ENCODE measurements at places on chromosomes 7 and 10. TPM values are rescaled to one million over a fixed set of nuclear protein-coding genes. Genes with fewer than 3 reads are reported as not detected.
A peak's percentile ranks its signal among the peaks of the same experiment; 100 is the strongest.

VWDE gene
- 0.18 TPM for total RNA-seq

ZNF394 gene
- 24.7 TPM for total RNA-seq

PRPF18 gene
- 10.0 TPM for total RNA-seq

TEX36 gene
- total RNA-seq = not detected

MYH16 gene
- 0.18 TPM for total RNA-seq

RBAK gene
- 8.1 TPM for total RNA-seq

AEBP1 gene
- 1.1 TPM for total RNA-seq

AKR1C2 gene
- total RNA-seq = 0.36 TPM

DNA sequence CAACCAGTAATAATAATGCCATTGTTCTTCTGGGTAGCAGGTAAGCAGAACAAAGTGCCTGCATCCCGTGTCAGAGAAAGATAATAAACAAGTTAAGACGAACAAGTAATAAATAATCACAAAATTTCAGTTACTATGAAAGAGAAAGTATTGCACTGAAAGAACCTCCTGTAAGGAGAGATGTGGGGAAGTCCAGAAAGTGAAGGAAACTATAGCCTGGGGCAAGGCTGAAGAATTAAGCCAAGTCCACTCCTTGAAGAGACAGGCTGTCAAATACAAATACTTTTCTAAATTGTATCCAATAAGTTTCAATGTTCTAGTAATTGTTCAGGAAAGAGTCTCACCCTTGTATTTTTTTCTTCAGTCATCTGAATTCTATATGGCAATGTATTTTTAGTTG is 611.4 kb downstream of the MAGI2 start:
- H3K36me3 ChIP-seq = no peaks in the 10 kb centered on the region
- H3K27me3 ChIP-seq = no peaks in the 10 kb centered on the region
- H3K4me3 ChIP-seq = no peak overlapping the region

DNA sequence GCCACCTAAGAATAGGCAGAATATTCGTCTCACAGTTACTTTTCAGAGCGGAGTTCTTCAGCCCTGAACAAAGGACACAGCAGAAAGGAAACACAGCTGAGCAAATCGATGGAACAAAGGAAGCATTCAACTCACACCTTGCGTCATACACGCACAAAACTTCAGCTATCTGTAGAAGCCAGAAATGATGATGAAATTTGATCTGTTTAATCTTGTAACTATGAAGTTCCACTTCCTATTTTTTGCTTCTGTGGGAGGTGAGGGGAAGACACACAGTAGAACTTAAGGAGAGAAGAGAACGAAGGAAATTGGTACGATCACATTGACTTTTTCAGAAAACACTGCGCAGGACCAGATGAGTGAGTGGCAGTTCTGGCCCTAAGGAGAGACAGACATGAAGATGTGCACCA is 26.2 kb downstream of the FAM171A1 start:
- H3K4me3 ChIP-seq = no peak overlapping the region
- DNase-seq = peak; percentile 85
- H3K27me3 ChIP-seq = peaks cover 5% of the 10 kb centered on the region

DNA sequence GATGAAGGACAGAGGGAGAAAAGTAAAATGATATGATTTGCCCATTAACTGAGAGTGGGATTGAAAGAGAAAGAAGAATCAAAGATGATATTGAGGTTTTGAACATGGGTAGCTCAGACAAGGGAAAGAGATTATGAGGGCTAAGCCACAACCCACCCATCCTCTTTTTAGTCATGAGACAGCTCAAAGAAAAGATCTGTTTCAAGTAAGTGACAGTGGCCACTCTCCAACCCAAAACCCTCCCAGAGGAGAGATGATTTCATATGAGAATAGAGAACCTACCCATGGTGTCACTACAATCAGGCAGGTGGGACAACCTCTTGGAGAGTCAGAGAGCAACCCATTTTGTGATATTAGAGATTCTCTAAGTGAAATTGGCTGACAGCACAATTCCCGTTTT is 32.2 kb downstream of the PLXNA4 start:
- no peak for DNase-seq
- no peaks in the 10 kb centered on the region for H3K4me1 ChIP-seq
- H3K27me3 ChIP-seq = no peaks in the 10 kb centered on the region
- no peak overlapping the region for H3K27ac ChIP-seq
- H3K4me3 ChIP-seq = no peak overlapping the region
- H3K36me3 ChIP-seq = no peaks in the 10 kb centered on the region

- H3K27me3 ChIP-seq = no peaks in the 10 kb centered on the region
- no peaks in the 10 kb centered on the region for H3K36me3 ChIP-seq
- no peak for DNase-seq
- no peak overlapping the region for H3K27ac ChIP-seq
- no peak overlapping the region for H3K4me3 ChIP-seq
- no peaks in the 10 kb centered on the region for H3K4me1 ChIP-seq
Observed at GRCh38 chr7:22480523-22481075, 19.4 kb downstream of the STEAP1B start.

DNA sequence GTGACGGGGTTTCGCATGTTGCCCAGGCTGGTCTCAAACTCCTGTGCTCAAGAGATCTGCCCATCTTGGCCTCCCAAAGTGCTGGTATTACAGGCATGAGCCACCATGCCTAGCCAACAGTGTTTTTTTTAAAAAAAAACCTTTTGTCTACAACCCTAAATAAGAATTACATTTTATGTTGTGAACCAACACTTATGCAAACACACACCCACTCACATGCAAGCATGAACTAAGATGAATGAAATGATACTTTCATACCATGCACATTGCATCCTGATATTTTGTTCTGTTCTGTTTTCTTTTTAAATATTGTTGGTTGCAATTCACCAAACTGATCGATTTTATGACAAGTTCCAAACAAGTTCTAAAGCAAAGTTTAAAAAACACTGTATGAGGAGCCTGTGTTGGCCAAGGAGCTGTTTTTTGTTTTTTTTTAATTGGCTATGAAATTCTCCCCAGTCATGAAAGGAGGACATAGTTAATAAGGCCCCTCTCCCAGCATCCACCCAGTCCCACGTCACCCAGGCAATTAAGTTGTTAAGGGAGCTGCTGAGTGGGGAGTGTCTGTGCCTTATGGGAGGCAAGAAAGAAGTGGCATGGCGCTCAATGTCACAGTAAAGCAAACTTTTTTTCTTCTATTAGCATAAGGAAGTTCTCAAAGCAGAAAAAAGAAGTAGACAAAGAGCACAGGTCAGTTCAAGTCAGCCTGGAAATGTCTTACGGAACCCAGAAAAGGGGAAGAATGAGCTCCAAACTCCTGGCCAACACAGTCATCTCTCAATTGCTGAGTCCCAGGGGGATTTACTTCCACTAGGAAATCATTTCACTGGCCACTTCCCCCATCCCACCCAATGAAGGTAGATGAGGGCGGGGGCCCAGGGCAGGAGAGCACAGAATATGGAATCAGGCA is 50.1 kb downstream of the NOD1 start:
- no peaks in the 10 kb centered on the region for H3K27me3 ChIP-seq
- H3K4me1 ChIP-seq = peaks cover 6% of the 10 kb centered on the region
- DNase-seq = no peak
- H3K4me3 ChIP-seq = no peak overlapping the region
- peaks cover 4% of the 10 kb centered on the region for H3K36me3 ChIP-seq
- H3K27ac ChIP-seq = no peak overlapping the region

GRCh38 chr10:24952143-24952706 is at the start of gene PRTFDC1:
Gene PRTFDC1 (minus strand): TSS chr10:24952606. CDS start chr10:24952575, 31 bp downstream.
- H3K36me3 ChIP-seq = no peaks in the 10 kb centered on the region
- H3K27ac ChIP-seq = peak within 1 kb of the TSS; percentile 84
- H3K27me3 ChIP-seq = no peaks in the 10 kb centered on the region
- DNase-seq = no peak
- peaks cover 27% of the 10 kb centered on the region for H3K4me1 ChIP-seq
- H3K4me3 ChIP-seq = peak within 1 kb of the TSS; percentile 41

GRCh38 chr10:13767676-13768178 is 181.0 kb downstream of the PRPF18 start:
- peaks cover 6% of the 10 kb centered on the region for H3K4me1 ChIP-seq
- H3K27me3 ChIP-seq = no peaks in the 10 kb centered on the region
- H3K36me3 ChIP-seq = no peaks in the 10 kb centered on the region
- DNase-seq = no peak
- no peak overlapping the region for H3K27ac ChIP-seq
- no peak overlapping the region for H3K4me3 ChIP-seq

- no peak overlapping the region for H3K27ac ChIP-seq
- H3K27me3 ChIP-seq = no peaks in the 10 kb centered on the region
- no peak for DNase-seq
- H3K36me3 ChIP-seq = 0 out of 2 replicates have a peak, but pooled peaks cover 2% of the 10 kb centered on the region
Observed at GRCh38 chr10:29701306-29701705, 66.5 kb upstream of the SVIL start.

- no peaks in the 10 kb centered on the region for H3K27me3 ChIP-seq
- H3K36me3 ChIP-seq = no peaks in the 10 kb centered on the region
- DNase-seq = no peak
- no peak overlapping the region for H3K4me3 ChIP-seq
- H3K4me1 ChIP-seq = no peaks in the 10 kb centered on the region
Observed at GRCh38 chr7:138625849-138626230, 75.3 kb downstream of the SVOPL start.

DNA sequence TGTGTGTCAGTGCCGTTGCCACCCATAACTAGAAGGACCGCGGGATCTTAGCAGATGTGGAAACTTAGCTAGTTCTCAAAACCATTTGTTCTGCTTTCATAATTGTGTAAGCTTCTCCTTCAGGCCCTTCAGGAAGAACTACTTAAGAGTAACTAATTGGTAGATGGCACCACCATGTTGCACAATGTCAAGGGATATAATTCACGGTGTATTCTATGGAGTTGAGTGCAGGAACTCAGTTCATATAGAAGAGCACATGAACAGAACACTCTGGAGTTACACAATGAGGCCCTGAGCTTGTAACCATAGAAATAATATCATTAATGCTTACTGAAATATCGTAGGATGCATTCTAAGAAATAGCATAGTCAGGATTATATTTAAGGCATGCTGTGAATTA is 126.5 kb upstream of the GAD2 start:
- H3K27me3 ChIP-seq = no peaks in the 10 kb centered on the region
- no peaks in the 10 kb centered on the region for H3K4me1 ChIP-seq
- DNase-seq = no peak
- no peak overlapping the region for H3K27ac ChIP-seq

DNA sequence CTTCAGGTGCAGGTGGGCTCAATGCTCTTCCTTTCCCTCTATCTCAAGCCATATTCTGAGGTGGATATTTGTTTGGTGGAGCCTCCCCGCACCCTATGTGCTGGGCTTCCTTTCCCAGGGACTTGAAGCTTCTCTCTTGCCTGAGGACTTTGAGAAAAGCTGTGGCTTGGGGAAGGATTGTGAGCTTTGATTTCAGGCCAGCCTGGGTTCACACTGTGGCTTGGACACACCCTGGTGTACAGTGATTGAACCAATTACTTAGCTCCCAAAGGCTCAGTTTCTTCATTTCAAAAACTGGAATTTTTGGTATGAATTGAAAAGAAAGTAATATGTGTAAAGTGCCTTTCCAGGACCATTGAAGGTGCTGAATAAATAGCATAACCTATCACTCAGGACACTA is 224.5 kb upstream of the GLI3 start:
- no peak overlapping the region for H3K27ac ChIP-seq
- no peak for DNase-seq
- H3K4me1 ChIP-seq = no peaks in the 10 kb centered on the region
- H3K36me3 ChIP-seq = no peaks in the 10 kb centered on the region
- no peak overlapping the region for H3K4me3 ChIP-seq

DNA sequence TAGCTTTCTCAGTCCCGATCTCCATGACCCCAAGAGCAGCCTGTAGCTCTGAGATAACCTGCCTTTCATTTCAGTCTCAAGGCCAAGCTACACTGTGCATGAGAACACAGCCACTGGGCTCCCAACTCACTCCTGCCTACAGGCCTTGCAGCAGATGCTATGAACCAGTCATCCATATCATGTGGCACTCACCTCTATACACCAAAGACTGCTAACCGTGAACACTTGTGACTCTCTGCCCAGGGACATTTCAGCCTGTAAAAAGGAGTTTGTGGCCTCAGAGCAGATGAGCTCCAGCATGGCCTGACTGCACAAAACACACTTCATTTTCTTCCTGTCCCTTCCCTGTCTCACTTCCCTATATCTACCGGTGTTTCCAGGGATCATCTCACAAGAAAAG is 56.9 kb upstream of the NPY start:
- no peak for DNase-seq
- H3K4me3 ChIP-seq = no peak overlapping the region
- H3K27me3 ChIP-seq = no peaks in the 10 kb centered on the region
- no peak overlapping the region for H3K27ac ChIP-seq
- H3K36me3 ChIP-seq = no peaks in the 10 kb centered on the region

GRCh38 chr7:7793249-7793648 is 74.8 kb upstream of the RPA3 start:
- DNase-seq = no peak
- peaks cover 8% of the 10 kb centered on the region for H3K4me1 ChIP-seq
- no peaks in the 10 kb centered on the region for H3K27me3 ChIP-seq
- no peak overlapping the region for H3K27ac ChIP-seq
- H3K36me3 ChIP-seq = peaks cover 1% of the 10 kb centered on the region
- H3K4me3 ChIP-seq = no peak overlapping the region

- H3K27me3 ChIP-seq = no peaks in the 10 kb centered on the region
- H3K4me1 ChIP-seq = peaks cover 2% of the 10 kb centered on the region
- DNase-seq = no peak
- H3K27ac ChIP-seq = no peak overlapping the region
Observed at GRCh38 chr10:86768412-86769062, 12.1 kb downstream of the BMPR1A start.

- no peak overlapping the region for H3K27ac ChIP-seq
- no peaks in the 10 kb centered on the region for H3K36me3 ChIP-seq
- H3K4me3 ChIP-seq = no peak overlapping the region
- DNase-seq = no peak
- no peaks in the 10 kb centered on the region for H3K27me3 ChIP-seq
Observed at GRCh38 chr10:81251457-81252115, 623.4 kb upstream of the NRG3 start.

DNA sequence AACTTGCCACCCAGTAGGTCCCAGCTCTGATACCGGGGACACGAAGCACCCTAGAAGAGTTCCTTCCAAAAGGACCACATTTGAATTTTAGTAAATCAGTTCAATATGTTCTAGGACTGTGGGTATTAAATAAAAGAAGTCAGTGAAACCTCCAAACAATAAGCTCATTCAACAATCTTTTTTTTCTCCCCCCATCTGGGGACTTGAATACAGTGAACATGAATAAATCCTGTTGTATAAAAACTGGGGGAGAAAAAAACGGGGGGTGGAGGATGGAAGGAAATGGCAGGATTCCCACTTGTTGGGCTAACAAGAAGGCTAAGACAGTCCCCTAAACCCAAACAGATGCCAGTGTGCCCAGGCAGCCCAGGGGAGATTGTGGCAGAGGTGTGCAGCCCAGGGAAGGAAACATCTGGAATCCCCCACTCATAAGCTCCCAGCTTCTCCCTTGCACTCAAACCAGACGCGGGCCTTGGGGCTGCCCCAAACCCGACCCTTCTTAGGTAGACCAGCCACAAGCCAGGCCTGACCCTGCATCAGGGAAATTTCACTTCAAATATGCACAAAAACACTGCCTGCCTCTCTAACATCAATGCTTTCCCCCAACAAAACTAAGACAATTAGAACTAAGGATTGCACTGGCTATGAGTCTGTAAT is 8.8 kb downstream of the AFAP1L2 start:
- H3K4me3 ChIP-seq = no peak overlapping the region
- DNase-seq = no peak
- peaks cover 48% of the 10 kb centered on the region for H3K27me3 ChIP-seq
- no peak overlapping the region for H3K27ac ChIP-seq
- H3K36me3 ChIP-seq = no peaks in the 10 kb centered on the region
- H3K4me1 ChIP-seq = peaks cover 1% of the 10 kb centered on the region

- no peak for DNase-seq
- no peaks in the 10 kb centered on the region for H3K4me1 ChIP-seq
- no peaks in the 10 kb centered on the region for H3K36me3 ChIP-seq
Observed at GRCh38 chr10:25263931-25264330, 89.1 kb downstream of the GPR158 start.
